Right hindlimb (tissue), 1 donor: ENCODE measurements at places on chromosomes 7 and 10.

GRCh38 chr10:73206385-73206784, 38.5 kb downstream of the FAM149B1 start:
- DNase-seq, result no peak

GRCh38 chr7:79036356-79036755, 417.1 kb downstream of the MAGI2 start:
- DNase-seq, result no peak

- no peak for DNase-seq
These were observed 1325.5 kb downstream of the REEP3 start for GRCh38 chr10:64846700-64847099.

- DNase-seq, result peak; percentile 80
These were observed 208.8 kb downstream of the KCNMA1 start for GRCh38 chr10:77428691-77429395.

GRCh38 chr10:114223066-114223465, 16.0 kb upstream of the VWA2 start:
- no peak for DNase-seq

- no peak for DNase-seq
These were observed 57.4 kb downstream of the GPR158 start for GRCh38 chr10:25232204-25232603.

DNA sequence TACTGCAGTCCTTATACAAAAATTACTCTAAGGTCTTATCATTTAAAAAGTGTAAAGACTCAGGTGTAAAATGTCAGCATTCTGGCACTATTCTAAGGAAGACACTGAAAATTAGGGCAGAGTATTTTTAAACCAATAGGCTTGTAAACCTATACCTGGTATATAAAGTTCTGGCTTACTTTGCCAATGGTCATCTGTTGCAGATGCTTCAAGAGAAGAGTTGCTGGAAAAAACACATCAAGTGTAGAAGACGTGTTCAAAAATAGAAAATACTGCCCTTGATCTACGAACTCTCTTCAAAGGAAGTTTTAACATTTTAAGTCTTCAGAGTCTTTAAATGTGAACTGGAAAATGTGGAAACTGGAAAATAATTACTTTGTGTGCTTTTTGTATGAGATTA, 23.9 kb downstream of the NT5C3A start:
- DNase-seq, result no peak

GRCh38 chr7:143416565-143417149, 8.0 kb upstream of the EPHA1 start:
- no peak for DNase-seq

DNA sequence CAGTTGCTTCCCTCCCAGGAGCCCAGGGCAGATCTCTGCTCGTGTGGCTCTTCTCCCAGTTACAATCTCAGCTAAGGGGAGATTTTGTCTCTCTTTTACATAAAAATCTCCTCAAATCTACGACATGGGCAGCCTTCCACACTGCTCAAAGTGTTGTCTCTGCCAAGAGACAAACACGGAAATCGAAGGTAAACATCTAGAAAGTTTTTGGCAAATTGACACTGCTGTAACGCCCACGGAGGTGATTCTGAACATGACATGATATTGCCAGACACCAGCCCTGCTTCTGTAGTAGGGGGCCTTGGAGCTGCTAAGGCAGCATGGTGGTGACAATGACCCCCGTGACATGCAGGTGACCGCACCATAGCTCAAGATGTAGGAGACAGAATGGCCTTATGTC, 128.3 kb downstream of the CCDC3 start:
- DNase-seq, result no peak

GRCh38 chr10:130924138-130924819, 387.2 kb downstream of the TCERG1L start:
- DNase-seq, result peak; percentile 32

DNA sequence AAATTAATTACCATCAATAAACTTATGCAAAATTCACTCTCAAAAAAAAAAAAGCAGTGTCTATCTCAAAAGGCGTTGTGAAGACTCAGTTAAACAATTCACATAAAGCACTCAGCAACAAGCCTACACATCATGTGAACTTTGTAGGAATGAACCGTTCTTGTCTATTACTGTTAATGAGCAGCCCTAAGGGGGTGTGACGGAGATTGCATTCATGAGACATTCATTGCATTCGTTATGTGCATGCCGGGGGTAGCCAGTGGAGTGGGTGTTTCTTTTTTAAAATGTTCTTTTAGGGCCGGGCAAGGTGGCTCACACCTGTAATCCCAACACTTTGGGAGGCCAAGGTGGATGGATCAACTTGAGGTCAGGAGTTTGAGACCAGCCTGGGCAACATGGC, 193.0 kb downstream of the PRPF18 start:
- no peak for DNase-seq

- DNase-seq, result no peak
These were observed 654.7 kb upstream of the ZWINT start for GRCh38 chr10:57015595-57016318.

DNA sequence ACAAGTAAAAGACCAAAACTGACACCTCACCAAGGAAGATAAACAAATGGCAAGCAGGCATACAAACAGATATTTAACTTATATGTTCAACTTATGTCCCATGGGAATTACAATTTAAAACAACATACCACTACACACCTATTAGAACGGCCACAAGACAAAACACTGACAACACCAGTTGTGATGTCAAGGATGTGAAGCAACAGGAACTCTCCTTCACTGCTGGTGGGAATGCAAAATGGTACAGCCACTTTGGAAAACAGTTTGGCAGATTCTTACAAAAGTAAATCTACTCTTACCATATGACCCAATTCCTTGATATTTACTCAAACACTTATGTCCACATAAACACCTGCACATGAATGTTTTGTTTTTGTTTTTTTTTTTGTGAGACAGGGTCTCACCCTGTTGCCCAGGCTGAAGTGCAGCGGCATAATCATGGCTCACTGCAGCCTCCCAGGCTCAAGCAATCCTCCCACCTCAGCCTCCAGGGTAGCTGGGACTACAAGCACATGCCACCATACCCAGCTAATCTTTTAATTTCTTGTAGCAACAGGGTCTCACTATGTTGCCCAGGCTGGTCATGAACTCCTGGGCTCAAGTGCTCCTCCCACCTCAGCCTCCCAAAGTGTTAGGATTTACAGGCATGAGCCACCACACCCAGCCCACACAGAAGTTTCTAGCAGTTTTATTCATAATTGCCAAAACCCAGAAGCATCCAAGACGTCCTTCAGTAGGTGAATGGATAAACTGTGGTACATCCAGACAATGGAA, 27.3 kb downstream of the HERC4 start:
- DNase-seq, result no peak

DNA sequence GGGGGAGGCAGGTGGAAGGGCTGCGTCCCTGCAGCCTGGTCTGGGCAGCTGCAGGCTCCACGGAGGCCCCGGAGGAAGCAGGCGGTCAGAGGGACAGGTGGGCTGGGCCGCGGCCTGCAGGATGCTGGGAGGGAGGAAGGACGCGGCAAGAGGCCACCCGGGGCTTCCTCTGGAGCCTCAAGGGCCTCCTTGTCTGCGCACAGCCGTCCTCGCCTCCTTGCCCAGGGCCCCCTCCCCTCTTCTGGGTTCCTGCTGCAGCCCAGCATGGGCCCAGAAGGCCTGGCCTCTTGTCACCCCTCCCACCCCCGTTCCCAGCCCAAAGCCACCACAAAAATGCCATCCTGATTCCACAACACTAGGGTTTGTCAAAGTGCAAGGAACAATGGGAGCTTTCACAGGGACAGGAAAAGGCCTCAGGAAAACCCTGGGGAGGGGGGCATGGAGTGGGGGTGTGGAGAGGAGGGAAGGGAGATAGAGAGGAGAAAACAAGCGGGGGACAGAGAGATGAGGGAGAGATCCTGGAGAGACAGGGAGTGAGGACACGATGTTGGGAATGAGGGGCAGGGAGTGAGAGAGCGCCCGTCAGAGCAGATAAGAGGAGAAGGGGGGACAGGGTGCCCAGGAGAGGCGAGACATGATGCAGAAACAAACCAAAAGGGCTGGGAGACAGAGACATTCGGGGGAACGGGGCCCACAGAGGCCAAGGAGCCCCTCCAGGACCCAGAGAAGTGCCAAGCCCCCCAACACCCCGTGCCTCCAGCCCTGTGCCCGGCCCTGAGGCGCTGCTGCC, 41.8 kb downstream of the ZCCHC24 start:
- peak; percentile 83 for DNase-seq

DNA sequence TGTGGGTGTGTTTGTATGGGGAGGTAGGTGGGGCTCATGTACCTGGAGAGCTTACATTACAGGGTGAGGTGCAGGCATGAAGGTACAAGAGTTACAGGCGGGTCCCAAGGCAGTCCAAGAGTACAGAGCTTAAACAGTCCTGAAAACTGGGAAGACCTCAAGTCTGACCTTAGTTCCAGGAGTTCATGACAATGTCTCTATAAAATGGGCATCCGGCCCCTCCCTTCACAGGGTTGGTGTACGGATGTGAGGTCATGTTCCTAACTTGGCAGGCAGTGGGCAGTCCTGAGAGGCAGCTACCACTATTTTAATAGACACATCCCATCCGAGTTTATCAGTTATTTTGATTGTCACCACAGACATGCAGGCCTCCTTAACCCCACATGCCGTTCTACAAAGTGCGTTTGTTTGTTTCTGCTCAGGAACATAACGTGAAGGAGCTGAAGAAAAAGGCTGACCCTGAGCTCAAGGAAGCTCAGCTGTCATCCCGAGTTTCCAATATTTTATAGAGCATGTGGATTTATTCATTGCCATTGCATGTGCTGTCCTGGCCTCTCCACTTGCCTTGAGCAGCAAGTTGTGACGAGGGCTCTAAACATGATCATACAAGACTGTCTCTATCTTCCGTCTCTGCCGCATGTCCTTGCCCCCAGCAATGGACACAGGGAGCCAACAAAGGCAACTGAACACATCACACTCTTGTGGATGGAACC, 647.5 kb upstream of the IGFBP3 start:
- no peak for DNase-seq

DNA sequence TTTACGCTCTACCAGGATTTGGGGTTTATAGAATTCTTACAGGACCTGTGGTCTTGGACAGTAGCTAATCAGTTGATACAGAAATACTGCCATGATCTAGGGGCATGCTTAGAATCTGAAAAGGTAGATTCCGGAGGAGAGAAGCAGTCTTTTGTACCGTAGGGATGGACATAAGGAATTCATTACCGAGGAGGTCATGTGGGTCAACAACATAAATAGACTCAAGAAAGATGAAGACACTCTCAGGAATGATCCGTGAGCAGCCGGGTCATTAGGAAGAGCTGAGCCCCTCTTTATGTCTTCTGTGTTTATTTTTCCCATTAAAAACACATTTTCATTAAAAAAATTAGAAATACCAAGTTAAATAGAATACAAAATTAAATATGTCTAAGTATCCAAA, 160.1 kb upstream of the TNS3 start:
- no peak for DNase-seq

GRCh38 chr10:498760-499435, 190.6 kb downstream of the DIP2C start:
- peak; percentile 7 for DNase-seq

- peak; percentile 68 for DNase-seq
These were observed 87.7 kb upstream of the PRKCQ start for GRCh38 chr10:6667679-6668270.

DNA sequence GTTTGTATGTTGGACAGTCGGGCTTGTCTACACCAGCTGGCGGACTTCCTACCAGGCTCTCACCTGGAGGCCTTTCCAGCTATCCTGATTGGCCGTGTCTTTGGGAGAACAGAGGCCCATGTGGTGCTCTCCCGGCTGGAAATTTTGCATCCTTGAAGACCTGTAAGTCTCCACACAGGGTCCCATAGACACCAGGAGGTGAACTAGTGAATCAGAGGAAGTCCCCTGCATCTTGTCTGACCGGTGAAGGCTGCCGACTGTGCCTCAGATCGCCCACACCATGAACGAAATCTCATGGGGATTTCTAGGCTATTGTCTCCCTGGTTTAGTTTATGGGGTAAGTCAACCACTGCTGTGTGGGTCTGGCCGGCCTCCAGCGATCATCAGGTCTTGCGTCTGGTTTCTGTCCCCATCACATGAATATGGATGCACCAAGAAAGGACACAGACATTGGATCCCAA, 108.4 kb upstream of the LYZL2 start:
- DNase-seq, result no peak

DNA sequence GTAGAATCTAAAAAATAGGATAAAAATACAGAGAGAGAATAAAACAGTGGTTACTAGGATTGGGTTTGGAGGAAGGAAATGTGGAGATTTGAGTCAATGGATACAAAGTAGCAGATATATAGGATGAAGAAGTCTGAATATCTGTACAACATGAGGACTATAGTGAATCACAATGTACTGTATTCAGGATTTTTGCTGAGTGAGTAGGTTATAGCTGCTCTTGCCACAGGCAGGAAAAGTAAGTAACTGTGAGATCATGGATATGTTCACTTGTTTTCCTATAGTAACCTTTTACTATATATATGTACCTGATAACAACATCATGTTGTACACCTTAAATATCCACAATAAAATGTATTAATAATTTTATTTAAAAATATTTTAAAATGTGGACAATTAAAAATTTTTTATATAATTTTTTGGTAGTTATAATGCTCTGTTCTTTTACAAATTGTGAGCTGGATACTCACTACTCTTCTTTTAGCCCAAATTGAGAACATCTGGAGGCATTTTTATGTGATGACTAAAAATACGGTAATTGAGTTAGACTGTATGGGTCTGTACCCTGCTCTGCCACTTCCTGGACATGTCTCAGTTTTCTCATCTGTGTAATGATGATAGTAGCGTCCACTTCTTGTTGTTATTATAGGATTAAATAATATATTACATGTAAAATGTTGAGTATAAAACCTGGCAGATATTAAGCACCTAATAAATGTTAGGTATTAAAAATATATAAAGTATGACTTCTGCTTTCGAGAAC, 439.1 kb downstream of the AUTS2 start:
- DNase-seq, result no peak

DNA sequence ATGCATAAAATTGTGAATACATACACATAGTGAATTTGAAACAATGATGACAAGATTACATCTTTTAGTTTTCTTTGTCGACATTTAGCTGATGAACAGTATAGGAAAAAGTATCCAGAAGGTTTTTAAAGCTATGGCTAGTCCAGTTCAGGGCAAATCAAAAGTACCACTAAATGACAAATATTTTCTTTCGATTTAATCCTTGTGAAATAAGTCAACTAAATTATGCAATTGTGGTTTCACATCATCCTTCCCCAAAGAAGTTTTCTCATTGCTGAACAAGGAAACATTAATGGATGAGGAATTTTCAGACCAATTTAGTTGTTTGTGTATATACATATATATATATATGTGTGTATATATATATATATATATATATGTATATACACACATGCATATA, 774.0 kb downstream of the DNAJB9 start:
- DNase-seq, result no peak
